ENCODE measurements at places on chromosomes 5 and 9.

GRCh38 chr9:124381170-124381945, 33.9 kb downstream of the PSMB7 start:
- no peak for DNase-seq

DNA sequence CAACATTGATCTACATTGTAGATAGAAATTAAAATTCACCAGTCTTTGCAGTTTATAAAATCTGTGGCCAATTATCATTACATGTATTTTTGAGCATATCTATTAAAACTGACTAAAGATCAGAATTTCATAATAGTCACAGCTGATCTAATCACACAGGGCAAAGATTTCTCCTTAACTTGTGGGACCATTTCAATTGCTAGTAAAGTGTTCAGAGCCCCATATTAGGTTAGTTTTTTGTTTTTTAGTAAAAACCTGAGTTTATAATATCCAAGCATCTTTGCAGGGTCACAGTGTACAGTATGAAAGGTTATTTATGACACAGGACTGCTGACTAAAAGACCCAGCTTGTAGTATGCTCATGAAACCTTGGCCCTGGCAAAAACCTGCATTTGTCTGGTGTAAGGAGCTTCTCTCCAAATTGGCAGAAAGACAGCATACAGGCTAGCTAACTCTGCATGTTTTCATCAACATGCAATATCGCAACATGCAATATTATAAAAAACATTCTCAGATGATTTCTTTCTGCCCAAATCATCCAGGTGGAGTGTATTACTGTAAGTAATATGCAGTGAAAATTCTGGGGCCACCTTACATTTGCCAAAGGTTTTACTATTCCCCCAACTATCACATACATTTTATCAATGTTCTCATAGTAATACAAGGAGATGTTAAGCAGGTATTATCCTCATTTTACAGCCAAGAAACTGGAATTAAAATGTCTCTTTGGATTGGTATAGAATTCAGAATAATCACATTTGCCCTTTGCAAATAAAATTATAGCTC, 37.7 kb upstream of the ALDH1A1 start:
- no peak for DNase-seq

DNA sequence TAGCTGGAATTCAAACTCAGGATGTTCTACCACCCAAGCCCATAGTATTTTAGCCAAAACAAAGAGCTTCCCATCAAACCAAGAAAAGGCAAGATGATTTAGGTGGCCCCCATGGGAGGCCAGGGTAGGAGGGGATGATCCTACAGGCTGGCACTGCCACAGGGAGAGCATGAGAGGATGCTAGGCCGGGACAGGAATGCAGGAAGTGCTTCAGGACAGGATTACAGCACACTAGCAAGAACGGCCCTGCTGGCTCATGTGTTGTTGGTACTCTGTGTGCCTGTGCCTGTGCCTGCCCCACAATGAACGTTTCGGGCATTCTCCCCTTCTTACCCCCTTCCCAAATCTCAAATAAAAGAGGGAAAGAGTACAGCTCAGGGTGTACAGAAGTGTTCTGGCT, 110.7 kb upstream of the TRIM32 start:
- DNase-seq = no peak

DNA sequence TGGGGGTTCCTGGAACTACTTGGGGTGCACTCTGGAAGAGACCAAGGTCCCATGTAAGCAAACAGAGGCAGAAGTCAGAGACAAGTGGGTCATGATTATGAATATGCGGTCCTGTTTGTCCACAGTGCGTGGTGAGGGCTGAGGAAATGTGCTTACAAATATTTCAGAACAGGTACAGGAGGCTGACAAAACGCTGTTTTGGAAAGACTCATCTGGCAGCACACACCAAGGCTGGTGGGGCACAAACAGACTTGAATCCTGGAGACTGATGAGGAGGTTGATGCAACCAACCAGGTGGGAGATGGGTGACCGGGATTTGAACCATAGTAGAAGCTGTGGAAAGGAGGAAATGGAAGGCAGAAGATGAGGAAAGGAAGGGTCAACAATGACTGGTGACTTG, 83.8 kb downstream of the ADRB2 start:
- no peak for DNase-seq

DNA sequence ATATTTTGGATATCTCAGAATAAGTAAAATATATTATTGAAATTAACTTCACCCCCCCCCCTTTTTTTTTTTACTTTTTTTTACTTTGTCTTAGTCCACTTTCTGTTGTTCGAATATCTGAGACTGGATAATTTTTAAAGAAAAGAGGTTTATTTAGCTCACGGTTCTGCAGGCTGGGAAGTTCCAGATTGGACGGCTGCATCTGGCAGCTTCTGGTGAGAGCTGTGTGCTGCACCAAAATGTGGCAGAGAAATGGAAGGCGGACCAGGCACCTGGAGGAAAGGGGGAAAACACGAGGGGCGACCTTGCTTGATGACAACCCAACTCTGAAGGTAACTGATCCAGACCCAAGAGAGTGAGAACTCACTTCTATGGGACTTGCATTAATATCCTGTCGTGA, 5.6 kb upstream of the GMCL2 start:
- no peak for DNase-seq

DNA sequence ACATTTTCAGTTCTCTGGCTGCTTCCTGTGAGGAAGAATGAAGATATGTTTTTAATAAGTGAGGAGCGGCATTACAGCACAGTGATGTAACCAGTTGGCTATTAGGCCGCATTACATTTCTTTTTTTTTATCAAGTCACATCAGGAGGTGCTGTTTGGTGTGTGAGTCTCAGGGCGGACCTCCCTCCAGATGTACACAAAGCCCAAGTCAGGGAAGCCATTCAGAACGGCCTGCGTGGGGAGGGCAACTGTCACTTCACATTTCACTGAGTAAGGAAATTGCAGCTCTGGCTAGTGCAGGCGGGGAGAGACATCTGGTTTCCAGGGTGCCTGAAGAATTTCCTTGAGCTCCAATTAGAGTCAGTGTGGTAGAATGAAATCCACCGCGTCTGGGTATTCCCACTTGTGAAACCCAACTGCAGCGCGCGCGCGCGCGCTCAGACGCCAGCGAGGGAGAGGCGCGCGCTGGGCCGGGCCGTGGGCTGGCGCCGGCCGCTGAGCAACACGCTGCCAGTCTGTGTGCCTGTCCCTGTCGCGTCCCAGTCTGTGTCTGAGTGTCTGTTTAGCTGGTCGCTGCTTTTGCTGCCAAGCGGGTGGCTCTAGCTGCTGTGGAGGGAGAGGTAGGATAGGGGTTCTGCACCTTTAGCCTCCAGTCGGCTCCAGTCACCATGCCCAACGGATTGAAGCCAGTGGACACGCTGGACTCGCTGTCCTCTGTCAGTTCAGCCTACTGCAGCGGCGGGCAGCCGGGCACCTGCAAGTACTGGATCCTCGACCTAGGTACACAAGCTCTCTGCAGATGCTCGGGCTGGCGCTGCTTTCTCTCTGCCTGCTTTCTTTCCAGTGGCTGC, 140.8 kb upstream of the OTULINL start:
- DNase-seq = no peak

GRCh38 chr9:119368179-119368578, 1.1 kb downstream of the BRINP1 start:
- no peak for DNase-seq

DNA sequence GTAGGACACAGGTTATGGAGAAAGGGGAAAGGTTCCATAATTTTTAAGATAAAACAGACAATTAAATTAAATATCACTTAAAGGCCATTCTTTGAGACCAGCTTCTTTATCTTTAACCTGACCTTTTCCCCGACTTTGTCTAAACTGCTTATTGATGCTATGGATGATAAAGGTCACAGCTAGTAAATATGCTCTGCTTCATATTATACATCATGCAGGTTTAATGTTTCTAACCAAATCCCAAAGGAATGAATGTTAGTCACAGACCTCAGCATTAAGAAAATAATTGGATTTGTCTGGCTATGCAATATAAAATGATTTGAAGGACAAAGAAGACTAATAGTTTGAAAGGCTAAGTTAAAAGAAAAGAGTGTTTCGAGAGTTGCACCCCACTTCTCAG, 147.6 kb downstream of the ST8SIA4 start:
- no peak for DNase-seq

DNA sequence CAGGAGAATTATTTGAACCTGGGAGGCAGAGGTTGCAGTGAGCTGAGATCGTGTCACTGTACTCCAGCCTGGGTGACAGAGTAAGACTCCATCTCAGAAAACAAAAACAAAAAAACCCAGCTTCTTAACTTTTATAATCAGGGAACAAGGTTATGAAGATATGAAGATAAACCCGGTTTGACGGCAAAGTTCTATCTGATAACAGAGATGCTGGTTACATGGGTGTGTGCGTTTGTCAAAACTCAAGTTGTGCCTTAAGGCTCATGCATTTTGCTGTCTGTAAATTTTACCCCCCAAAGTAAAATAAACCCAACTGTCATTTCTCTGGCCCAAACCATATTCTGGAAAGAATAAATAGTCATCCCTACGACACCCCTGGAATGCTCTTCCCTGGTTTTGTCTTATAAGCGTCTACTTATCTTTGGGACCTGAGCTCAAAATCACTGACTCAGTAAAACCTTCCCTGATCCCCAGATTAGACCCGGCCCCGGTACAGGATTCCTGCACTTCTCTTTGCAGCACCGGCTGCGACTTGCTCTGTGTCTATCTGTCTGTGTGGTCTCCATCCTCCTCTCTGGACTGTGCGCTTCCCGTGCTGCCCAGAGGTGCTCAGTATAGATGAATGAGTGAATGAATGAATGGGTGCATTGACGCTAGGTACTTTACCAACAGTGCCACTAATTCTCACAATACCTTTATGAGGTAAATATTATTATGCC, 172.2 kb downstream of the DAB2IP start:
- no peak for DNase-seq

Measured in COLO829 (cell line).